ENCODE measurements at places on chromosomes 5 and 9. TPM values are rescaled to one million over a fixed set of nuclear protein-coding genes. Genes with fewer than 3 reads are reported as not detected.
A peak's percentile ranks its signal among the peaks of the same experiment; 100 is the strongest.

DNA sequence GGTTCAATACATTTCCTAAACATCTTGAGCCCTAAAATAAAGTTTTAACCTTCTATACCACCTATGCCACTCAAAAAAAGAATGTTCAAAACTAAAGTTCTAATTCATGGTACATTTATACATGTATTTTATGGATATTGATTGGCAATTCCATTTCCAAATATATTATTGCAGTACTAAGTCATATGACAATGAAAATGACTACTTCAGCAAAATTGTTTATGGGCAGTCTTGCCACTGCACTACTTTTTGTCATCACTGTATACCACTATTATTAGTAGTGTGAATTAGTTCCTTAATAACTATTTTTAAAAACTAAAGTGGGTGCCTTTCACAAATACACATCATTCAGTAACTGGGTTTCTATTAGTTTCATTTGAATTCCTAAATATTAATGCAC is 199.6 kb upstream of the CYLC2 start:
- H3K4me3 ChIP-seq = no peak overlapping the region
- no peak for DNase-seq
- H3K27me3 ChIP-seq = no peaks in the 10 kb centered on the region
- no peaks in the 10 kb centered on the region for H3K4me1 ChIP-seq
- H3K36me3 ChIP-seq = no peaks in the 10 kb centered on the region
- no peak overlapping the region for H3K27ac ChIP-seq

DNA sequence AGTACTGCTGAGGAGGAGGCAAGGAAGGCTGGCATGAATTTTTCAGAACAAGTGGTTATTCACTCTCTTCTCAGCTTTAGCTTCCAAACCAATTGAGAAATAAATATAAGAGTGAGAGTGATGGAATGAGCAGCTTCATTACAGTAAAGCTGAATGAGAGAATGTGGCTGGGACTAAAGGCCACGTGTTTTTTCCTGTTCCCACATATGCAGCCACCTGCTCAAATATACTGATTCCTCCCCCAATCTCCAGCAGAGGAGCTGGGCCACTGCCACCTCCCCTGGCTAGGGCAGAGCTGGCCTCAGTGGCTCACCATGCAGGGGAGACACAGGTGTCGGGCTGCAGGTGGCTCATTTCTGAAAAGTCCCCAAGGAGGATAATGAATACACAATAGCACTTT is 1505.3 kb upstream of the WWC1 start:
- DNase-seq = no peak
- no peak overlapping the region for H3K4me3 ChIP-seq
- no peak overlapping the region for H3K27ac ChIP-seq
- no peaks in the 10 kb centered on the region for H3K27me3 ChIP-seq

Gene CER1
- not detected for total RNA-seq

GRCh38 chr9:127987103-127987614 is 6.4 kb upstream of the EEIG1 start:
- no peaks in the 10 kb centered on the region for H3K36me3 ChIP-seq
- H3K27ac ChIP-seq = peak overlapping the region; percentile 54
- no peaks in the 10 kb centered on the region for H3K27me3 ChIP-seq

Gene QRFP
- total RNA-seq = not detected

Gene NPR3
- total RNA-seq = 1.1 TPM

DNA sequence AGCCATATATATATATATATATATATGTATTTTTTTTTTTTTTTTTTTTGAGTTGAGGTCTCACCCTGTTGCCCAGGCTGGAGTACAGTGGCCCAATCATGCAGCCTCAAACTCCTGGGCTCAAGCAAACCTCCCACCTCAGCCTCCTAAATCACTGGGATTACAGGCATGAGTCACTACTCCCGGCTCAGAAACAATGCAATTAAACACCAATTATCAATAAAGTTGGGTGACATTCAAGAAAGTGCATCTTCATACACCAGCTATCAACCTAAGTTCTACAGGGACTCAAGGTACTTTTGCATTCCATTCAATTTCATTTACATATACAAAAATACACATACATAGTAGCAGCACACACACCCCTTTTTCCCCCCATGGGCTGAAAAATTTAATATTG is 7.6 kb downstream of the FAM13B start:
- DNase-seq = no peak
- H3K27me3 ChIP-seq = no peaks in the 10 kb centered on the region
- no peaks in the 10 kb centered on the region for H3K4me1 ChIP-seq

- H3K4me1 ChIP-seq = no peaks in the 10 kb centered on the region
- peak overlapping the region; percentile 49 for H3K27ac ChIP-seq
- H3K27me3 ChIP-seq = no peaks in the 10 kb centered on the region
Observed at GRCh38 chr9:77521091-77521490, 127.0 kb downstream of the GNA14 start.

Gene CDH12
- 0.21 TPM for total RNA-seq
